Sigmoid colon (tissue), 7 donors: ENCODE measurements at places on chromosomes 2 and 18. TPM values are rescaled to one million over a fixed set of nuclear protein-coding genes. Genes with fewer than 3 reads are reported as not detected.
A peak's percentile ranks its signal among the peaks of the same experiment; 100 is the strongest.

- no peak for DNase-seq
Observed at GRCh38 chr2:120747281-120747680, 11.6 kb downstream of the GLI2 start.

DNA sequence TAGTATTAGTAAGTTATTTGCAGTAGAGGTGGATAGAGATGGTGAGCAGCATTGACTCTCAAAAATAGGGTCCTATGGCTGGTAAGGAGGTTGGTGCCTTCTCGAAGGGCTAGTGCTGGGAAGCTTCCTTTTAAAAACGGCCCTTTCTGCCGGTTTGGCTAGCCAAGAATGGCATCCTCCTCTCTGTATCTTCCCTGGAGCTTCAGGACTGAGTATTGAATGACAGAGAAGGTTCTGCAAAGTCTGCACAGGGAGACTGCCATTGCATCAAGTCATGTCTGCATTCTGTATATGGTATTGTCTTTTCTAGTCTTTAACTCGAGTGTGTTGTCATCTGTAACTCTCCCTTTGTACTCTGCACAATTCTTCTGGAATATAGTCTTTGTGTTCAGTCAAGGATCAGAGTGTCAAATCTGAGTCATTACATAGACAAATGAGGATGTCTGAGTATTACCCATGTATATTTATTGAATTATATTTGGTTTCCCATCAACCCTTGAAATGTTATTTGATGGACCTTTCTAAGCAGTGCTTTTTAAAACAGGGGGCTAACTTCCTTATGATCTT, 1.1 kb downstream of the LDLRAD4 start:
- DNase-seq: no peak

DNA sequence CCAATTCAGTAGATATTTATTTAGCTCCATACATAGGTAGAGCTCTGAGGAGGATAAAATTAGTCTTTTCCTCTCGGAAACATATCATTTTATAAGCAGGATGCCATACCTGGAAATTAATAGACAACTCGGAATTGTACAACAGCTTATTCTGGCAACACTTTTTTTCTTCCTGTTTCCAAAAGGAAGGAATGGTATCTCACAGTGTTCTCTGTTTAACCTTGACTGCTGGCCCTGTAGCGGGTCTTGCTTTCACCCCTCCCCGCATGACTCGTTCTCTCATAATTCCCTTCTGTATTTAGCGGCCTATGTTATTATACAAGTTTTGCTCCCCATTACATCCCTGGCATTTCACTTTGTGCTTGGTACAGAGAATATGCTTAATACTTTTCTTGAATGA, 2.5 kb upstream of the KYNU start:
- DNase-seq: no peak

DNA sequence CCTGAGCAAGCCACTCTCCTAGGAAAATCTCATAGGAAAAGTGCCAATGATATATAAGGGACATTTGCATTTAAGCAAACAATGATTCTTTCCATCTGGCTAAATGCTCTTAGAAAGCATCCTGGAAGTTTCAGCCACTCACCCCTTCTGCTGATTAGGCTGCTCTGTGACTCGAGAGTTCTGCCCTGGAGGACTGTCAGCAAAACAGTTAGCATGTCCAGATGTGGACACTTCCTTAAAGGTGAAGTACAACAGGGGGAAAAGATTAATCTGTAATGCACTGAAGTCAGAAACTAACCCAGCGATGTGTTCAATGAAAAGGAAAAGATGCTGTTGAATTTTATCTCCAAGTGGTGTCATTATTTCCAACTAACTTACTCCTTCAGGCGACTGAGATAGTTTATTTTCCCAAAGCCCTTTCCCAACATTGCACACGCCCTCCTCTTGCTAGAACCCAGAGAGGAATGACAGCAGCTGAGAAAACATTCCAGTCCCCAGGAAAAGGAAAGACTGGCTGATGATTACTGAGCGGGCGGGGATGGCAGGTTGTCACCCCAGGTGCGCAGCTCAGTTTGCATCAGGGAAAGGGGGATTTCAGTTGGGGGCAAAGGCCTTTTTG, 214.0 kb downstream of the SS18 start:
- DNase-seq: no peak

- DNase-seq: no peak
Observed at GRCh38 chr2:60984720-60985119, 32.8 kb upstream of the PEX13 start.

DNA sequence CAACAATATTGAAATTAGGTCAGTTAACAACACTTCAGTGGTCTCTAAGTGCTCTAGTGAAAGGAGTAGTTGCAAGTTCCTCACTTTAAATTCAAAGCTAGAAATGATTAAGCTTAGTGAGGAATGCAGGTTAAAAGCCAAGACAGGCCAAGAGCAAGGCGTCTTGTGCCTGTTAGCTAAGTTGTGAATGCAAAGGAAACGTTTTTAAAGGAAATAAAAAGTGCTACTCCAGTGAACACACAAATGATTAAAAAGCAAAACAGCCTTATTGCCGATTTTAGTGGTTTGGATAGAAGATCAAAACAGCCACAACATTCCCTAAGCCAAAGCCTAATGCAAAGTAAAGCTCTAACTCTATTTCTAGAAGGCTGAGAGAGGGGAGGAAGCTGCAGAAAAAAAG, 44.7 kb downstream of the ANTXR1 start:
- no peak for DNase-seq

GRCh38 chr2:46495231-46496030, 16.1 kb downstream of the TMEM247 start:
- no peak for DNase-seq

GRCh38 chr2:65666156-65666725, 233.8 kb upstream of the SPRED2 start:
- no peak for DNase-seq

DNA sequence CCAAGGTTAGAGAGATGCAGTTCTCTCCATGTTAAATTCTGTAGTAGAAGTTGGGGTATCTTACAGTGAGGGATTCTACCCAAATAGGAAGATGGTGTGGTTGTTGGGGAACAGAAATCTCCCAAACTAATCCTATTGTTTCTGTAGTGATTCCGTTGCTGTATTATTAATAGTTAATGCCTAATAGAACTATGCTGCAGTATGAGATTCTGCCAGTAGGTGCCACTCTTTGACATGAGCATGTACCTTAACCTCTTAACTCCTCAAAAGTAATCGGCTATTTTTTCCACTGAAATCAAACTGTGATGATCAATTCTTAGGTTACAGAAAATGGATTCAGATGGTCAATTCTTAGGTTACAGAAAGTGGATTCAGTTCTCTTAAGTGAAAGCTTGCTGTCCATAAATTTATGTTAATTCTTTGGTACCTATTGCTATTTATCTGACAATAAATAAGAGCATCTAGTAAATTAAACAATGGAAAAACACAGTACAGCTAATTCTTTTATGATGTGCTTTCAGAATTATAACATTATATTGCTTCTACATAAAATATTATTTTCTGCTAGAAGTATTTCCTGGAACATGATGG, 97.9 kb upstream of the DLX2 start:
- no peak for DNase-seq

GRCh38 chr2:26901326-26902183, 53.6 kb downstream of the DPYSL5 start:
- DNase-seq: no peak

- DNase-seq: no peak
Observed at GRCh38 chr18:34509879-34510586, 200.1 kb upstream of the DTNA start.

DNA sequence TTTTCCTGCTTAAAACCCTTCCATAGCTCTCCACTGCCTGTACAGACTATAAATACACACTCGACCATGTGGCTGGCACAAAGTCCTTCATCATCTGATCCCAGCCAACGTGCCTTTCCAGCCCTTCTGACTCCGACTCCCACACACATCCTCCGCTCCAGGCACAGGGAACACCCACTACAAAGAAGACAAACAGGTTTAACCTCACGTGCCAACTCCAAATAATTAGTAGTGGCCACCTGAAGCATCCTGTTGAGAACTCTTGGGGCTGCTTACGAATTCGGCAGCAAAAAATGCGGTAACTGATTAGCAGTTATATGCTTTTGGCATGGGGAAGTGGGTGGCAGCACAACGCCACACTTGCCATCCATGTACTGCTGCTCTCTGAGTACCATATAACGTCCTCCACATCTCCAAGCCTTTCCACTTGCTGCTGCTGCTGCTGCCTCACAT, 12.1 kb downstream of the SPIRE1 start:
- peak; percentile 73 for DNase-seq

DNA sequence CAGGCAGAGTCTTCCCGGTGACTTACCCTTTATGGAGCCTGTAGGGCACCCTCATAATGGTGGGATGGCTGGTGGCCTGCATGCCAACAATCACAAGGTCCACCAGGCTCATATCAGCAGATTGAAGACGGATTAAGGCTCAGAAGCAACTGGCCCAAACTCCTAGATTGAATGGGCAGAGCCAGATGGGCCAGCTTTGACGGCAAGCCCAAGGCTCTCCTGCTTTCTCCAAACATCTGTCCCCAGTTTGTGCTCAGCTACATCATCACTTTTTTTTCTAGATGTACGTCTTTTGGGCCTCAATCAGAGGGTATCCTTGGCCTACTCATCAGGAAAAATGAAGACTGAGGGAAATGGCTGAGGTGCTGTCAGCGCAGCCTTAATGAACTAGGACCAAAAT, 114.6 kb downstream of the VIT start:
- no peak for DNase-seq

- peak; percentile 72 for DNase-seq
Observed at GRCh38 chr2:126886211-126886915, 12.3 kb upstream of the TEX51 start.

DNA sequence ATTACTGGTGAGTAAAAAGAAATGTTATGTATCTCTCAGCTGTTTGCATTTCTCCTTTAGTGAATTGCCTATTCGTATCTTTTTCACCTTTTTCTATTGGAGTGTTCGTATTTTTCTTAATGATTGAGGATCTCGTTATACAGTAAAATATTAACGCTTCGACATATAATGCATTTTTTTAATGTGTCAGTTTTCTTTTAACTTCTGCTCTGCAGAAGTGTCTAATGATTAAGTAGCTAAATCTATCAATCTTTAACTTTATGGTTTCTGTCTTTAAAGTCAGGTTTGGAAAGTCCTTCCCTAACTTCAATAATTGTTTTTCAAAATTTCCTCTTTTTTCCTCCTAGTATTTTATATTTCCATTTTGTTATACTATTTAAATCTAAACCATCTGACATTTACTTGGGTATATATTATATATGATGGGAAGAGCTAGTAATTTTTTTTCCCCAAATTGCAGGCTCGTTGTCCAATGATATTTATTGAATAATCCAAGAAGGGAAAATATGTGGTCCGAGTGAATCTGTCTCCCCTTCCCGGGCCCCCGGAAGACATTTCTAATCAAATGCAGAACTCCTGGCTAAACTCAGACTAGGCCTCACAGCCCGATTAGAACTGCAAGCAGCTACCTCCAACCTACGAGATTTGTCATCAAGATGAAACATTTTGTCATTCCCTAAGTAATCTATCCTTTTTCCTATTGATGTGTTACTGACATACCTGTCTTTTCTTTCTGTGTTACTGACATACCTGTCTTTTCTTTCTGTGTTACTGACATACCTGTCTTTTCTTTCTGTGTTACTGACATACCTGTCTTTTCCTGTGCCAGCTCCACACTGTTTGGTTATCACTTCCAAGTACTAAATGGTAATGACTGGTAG, 17.2 kb downstream of the PCBP1 start:
- peak; percentile 66 for DNase-seq

GRCh38 chr2:86221066-86221684, 21.9 kb downstream of the MRPL35 start:
- DNase-seq: peak; percentile 79

DNA sequence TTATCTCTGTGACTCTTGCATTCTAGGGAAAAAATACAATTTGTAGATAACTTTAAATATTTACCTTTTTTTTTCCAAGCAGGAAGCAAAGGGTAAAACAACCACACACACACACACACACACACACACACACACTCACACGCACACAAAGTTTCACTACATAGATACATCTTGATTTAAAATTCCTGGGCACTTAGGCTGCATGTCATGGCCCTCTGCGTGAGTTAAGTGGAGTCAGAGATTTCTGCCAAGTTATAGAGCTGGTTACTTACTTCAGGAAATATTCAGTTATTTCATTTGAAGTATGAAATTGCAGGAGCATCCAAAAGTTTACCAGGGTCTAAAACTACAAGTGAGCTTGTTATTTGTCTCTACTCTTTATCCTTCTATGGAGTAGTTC, 612.0 kb downstream of the IRS1 start:
- no peak for DNase-seq

DNA sequence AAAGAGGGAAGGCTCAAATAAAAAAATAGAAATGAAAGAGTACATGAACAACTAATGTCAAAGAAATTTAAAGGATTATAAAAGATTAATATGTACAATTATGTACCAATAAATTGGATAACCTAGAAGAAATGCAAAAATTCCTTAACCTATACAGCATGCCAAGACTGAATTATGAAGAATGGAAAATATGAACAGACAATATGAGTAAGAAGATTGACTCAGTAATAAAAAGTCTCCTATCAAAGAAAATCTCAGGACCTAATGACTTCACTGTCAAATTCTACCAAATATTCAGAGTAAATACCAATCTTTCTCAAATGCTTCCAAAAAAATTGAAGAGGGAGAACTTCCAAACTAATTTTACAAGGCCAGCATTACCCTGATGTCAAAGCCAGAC, 120.2 kb upstream of the SPOPL start:
- DNase-seq: no peak

- DNase-seq: no peak
Observed at GRCh38 chr2:98387478-98387877, 41.2 kb downstream of the CNGA3 start.

DNA sequence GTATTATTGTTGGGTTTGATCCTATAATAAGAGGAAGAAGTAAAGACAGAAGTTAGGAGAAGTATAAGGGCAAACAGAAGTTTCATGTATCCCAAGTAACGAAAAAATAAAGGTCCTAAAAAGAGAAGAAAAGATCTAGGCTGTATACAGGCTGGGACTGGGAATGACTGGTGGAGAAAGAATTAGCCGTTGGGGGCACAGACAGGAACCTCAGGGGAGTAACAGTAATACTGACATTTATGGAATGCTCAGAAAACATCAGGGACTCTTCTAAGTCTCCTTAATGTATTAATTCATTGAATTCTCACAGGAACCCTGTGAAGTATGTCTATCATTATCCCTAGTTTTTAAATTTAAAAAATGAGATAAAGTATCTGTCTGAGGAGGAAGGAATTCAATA, 67.6 kb downstream of the PTPN2 start:
- no peak for DNase-seq

GRCh38 chr2:203354966-203355365, 26.8 kb downstream of the ABI2 start:
- DNase-seq: no peak

DNA sequence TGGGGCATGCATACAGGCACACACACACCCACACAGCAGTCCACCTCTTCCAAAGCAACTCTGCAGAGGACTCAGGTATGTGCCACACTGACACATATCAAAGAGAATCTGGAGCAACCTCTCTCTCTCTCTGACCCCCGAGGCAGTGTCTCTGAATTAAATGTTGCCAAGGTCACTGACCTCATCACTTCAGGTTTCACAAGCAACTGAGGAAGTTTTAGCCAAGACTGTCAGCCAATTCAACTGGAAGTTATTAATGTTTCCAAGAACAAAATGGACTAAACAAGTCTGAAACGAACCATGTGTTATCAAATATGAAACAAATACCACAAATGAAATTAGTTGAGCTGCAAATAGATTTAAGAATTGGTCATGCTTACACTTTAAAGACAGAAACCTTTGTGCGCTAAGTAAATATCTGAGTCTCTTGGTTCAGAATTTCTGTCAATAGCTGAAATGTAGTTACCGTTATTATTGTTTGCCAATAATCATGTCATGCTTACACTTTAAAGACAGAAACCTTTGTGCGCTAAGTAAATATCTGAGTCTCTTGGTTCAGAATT, 86.1 kb downstream of the SLC25A12 start:
- no peak for DNase-seq

DAW1 gene
- total RNA-seq: not detected

TCF4 gene
- total RNA-seq: 125 TPM

IL36B gene
- total RNA-seq: not detected

LAMA3 gene
- total RNA-seq: 14.1 TPM
